Kidney epithelial cell (primary cell): ENCODE measurements at places on chromosomes 2 and 18. TPM values are rescaled to one million over a fixed set of nuclear protein-coding genes. Genes with fewer than 3 reads are reported as not detected.

The TSN gene
- total RNA-seq = 64.1 and 65.2 TPM in 2 replicates

DNA sequence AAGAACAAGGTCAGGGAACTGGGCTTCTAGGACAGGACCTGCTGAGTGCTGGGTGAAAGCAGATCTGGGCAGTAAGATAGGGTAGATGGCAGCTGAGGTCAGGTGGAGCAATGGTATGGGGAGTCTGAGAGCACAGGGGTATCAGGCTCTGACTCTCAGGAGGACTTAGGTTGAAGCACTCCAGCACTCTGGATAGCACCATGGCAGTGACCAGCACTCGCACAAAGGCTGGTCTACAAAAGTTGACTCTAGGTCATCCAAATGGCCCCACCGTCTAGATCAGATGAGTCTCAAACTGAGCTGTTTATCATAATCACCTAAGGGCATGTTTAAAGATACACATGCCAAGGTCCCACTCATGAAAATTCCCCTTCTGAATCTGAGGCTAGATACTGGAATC lies 60.1 kb downstream of the CDKL4 start:
- DNase-seq = no peak

GRCh38 chr2:9280224-9280623 lies 73.6 kb downstream of the ASAP2 start:
- DNase-seq = no peak

The GPR39 gene
- total RNA-seq = 5.9 and 13.8 TPM in 2 replicates

- DNase-seq = no peak
Observed at GRCh38 chr2:220877897-220878296, 694.2 kb downstream of the EPHA4 start.

GRCh38 chr2:348361-348916 lies 60.5 kb upstream of the ALKAL2 start:
- no peak for DNase-seq

The NFATC1 gene
- 2.7 and 3.4 TPM in 2 replicates for total RNA-seq

DNA sequence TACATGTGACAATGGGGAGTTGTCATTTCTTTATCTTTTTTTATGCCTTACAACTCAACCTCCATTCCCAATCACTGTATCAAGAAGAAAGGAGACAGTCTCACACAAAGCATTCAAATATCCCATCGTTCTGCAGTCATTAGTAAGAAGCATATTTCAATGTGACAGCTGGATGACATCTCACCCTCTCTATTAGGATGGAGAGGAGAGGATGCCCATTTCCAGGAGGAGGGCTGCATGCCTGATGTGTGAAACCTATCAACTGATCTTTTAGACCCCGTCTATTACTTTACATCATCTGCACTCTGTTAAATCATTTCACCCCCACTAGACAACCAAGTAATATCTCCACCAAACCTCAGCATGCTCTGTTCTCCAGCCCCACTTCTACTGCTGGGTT lies 292.7 kb upstream of the CHAC2 start:
- DNase-seq = no peak

DNA sequence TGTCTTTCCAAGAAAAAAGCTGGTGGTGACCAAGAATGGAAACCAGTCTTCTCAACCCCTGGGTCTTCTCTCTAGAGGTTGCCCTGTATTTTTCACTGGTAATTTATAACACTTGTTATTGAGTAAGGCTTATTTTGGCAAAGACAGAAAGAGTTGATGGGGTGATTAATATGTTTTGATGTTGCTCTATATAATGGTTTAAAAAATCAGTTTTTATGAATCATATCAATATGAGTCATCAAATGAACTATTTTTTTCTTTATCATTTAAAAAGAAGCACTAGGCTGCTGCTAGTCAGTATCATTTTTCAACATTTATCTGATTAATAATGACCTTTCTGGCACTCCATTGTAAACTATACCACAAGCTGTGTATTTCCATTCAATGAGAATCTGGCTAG lies 1142.2 kb downstream of the LRP1B start:
- DNase-seq = no peak

The CXCR1 gene
- total RNA-seq = not detected in 2 replicates

GRCh38 chr18:29979881-29980280 lies 1062.7 kb downstream of the DSC3 start:
- DNase-seq = no peak

DNA sequence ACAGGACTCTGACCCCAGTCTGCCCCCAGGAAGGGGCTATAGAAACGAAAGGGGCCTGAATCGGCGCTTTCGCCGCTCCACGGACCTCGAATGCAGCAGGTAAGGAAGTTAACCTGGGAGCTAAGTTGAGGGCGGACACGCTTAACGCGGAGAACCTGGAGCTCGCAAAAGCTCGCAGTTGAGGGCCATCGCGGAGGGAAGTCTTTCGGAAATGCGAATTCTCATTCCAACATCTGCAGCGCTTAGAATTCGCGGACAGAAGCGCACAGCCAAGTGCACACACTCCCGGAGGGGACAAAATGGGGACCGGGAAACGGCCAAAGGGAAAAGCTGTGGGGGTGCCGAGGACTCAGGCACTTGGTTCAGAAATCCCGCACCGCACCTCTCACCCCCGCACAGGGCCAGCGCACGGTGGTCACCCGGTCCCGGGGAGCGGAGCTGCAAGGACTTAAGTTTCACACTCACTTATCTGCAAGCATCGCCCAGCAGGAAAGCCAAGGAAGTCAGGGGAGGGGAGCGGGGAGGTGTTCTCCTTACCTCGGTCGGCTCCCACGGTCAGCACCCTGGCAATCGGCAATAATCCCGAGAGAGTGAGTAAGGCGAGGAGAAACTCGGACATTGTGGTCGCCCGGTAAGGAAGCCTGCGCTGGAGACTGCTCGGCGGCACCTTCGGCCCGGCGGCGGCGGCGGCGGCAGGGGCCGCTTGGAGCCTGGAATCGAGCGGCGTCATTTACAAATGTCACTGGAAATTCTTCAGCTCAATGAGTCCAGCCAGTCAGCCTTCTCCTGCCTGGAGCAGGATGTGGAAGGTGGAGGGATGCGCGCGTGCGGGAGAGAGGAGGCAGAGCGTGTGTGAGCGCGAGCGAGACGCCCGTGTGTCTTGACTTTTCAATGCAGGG lies 456 bp downstream of the LRP1B start:
- no peak for DNase-seq

- no peak for DNase-seq
Observed at GRCh38 chr18:33097126-33097525, 324.3 kb upstream of the KLHL14 start.

- DNase-seq = no peak
Observed at GRCh38 chr18:12658426-12659138, 675 bp upstream of the SPIRE1 start.

DNA sequence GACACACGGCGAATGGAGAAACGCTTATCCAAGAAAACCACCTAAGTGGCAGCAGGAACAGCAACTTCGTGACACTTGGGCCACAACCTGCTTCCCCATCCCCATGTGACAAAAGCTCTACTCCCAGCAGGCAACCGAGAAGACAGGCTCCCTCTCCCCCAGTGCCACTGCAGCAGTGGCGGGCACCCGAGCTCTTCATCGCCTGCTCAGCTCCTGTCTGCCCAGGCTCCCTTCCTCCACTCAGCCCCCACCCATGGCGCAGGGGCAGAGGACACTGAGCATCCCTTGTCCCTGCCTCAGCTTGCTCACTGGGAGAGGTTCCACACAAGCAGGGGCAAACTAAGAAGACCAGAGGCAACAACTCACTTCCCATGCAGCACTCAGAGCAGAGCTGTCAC lies 22.9 kb downstream of the SLC66A2 start:
- no peak for DNase-seq

The UGT1A8 gene
- total RNA-seq = not detected in 2 replicates

The DLX2 gene
- 0.08 TPM in 1 of 2 replicates, not detected in the other for total RNA-seq
